HFFc6 (cell line): ENCODE measurements at places on chromosomes 6 and 20. TPM values are rescaled to one million over a fixed set of nuclear protein-coding genes. Genes with fewer than 3 reads are reported as not detected.

Gene CCN6
- not detected in 2 replicates for total RNA-seq

Gene CTCFL
- total RNA-seq, result not detected in 3 replicates

Gene SLC22A7
- total RNA-seq, result not detected in 3 replicates

Gene SLC22A23
- total RNA-seq, result 0.16 to 0.20 TPM (median 0.18 TPM) in 3 replicates

Gene SLC44A4
- total RNA-seq, result not detected in 3 replicates

Gene MANEA
- total RNA-seq, result 10.0 to 13.6 TPM (median 10.7 TPM) in 3 replicates

Gene TP53TG5
- not detected in 3 replicates for total RNA-seq

Gene NOTCH4
- 0.42 to 0.68 TPM (median 0.49 TPM) in 3 replicates for total RNA-seq

Gene C6orf58
- not detected in 3 replicates for total RNA-seq

Gene CLVS2
- not detected in 3 replicates for total RNA-seq

Gene ABHD12
- 85.1 to 103 TPM (median 96.9 TPM) in 3 replicates for total RNA-seq

Gene DEFB127
- total RNA-seq, result not detected in 2 replicates

Gene PXDC1
- 74.5 to 112 TPM (median 109 TPM) in 3 replicates for total RNA-seq

Gene SNAP25
- 0.10 TPM in 1 of 3 replicates, not detected in the others for total RNA-seq

Gene TNFRSF21
- total RNA-seq, result 1.6 and 18.6 TPM in 2 replicates

Gene CD109
- total RNA-seq, result 32.2 to 51.9 TPM (median 32.5 TPM) in 3 replicates

Gene CFAP61
- total RNA-seq, result not detected in 3 replicates

Gene VGLL2
- not detected in 3 replicates for total RNA-seq

Gene EFCAB8
- total RNA-seq, result 0.37 TPM in 1 of 3 replicates, not detected in the others

Gene NKAIN2
- total RNA-seq, result not detected in 3 replicates

Gene WFDC6
- not detected in 3 replicates for total RNA-seq

Gene ZNF343
- 8.2 to 9.7 TPM (median 8.3 TPM) in 3 replicates for total RNA-seq

Gene HMGCLL1
- not detected in 3 replicates for total RNA-seq

Gene BPIFA1
- not detected in 3 replicates for total RNA-seq

Gene PROCR
- total RNA-seq, result 22.0 to 29.6 TPM (median 27.7 TPM) in 3 replicates

Gene FGD2
- total RNA-seq, result not detected in 3 replicates

Gene PNLDC1
- not detected in 3 replicates for total RNA-seq

Gene IFT52
- 32.4 to 37.9 TPM (median 36.4 TPM) in 3 replicates for total RNA-seq

Gene CLPSL2
- not detected in 3 replicates for total RNA-seq

Gene GABRR1
- total RNA-seq, result not detected in 2 replicates

Gene OR2H2
- not detected in 3 replicates for total RNA-seq

Gene BANF2
- not detected in 2 replicates for total RNA-seq

Gene LCA5
- 2.9 to 3.5 TPM (median 3.2 TPM) in 3 replicates for total RNA-seq

Gene POLR1H
- 24.3 and 24.9 TPM in 2 replicates for total RNA-seq

Gene EYS
- total RNA-seq, result not detected in 2 replicates

Gene FHL5
- not detected in 3 replicates for total RNA-seq

Gene DDX43
- not detected in 3 replicates for total RNA-seq

Gene NRSN1
- not detected in 3 replicates for total RNA-seq

Gene RAD21L1
- 0.47 to 0.85 TPM (median 0.51 TPM) in 3 replicates for total RNA-seq

Gene PRSS16
- total RNA-seq, result not detected in 3 replicates

Gene LY6G6F
- total RNA-seq, result not detected in 3 replicates

Gene ZNF831
- not detected in 3 replicates for total RNA-seq

Gene SEMG1
- total RNA-seq, result not detected in 3 replicates

Gene FILIP1
- 0.09 to 0.15 TPM (median 0.12 TPM) in 3 replicates for total RNA-seq

Gene ABHD16B
- not detected in 2 replicates for total RNA-seq

Gene SPATS1
- not detected in 3 replicates for total RNA-seq

Gene NR2E1
- total RNA-seq, result not detected in 3 replicates

Gene PAQR8
- 2.9 to 4.2 TPM (median 3.2 TPM) in 3 replicates for total RNA-seq
